Esophagus squamous epithelium (tissue), 5 donors: ENCODE measurements at places on chromosomes 1 and 21. TPM values are rescaled to one million over a fixed set of nuclear protein-coding genes. Genes with fewer than 3 reads are reported as not detected.
A peak's percentile ranks its signal among the peaks of the same experiment; 100 is the strongest.

MROH9 gene
- total RNA-seq, result not detected

NBPF1 gene
- 10.0 TPM for total RNA-seq

DNA sequence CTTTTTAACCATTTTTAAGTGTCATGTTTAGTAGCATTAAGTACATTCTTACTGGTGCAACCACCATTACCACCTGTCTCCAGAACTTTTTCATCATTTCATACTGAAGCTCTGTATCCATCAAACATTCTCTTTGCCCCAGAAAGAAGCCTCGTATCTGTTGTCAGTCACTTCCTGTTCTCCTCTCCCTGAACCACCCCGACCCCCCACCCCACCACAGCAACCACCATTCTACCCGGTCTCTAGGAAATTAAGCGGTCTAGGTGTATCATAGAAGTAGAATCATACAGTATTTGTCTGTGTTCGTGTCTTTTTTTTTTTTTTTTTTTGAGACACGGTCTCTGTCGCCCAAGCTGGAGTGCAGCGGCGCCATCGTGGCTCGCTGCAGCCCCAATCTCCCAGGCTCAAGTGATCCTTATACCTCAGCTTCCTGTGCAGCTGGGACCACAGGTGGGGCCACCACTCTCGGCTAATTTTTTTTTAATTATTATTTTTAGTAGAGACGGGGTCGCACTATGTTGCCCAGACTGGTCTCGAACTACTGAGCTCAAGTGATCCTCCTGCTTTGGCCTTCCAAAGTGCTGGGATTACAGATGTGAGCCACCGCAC lies 23.7 kb upstream of the EPHA8 start:
- H3K36me3 ChIP-seq, result no peaks in the 10 kb centered on the region
- no peaks in the 10 kb centered on the region for H3K4me1 ChIP-seq
- DNase-seq, result no peak
- H3K27ac ChIP-seq, result no peak overlapping the region

MIXL1 gene
- not detected for total RNA-seq

DYNLT5 gene
- total RNA-seq, result not detected

GRCh38 chr1:173869021-173869359 lies 810 bp downstream of the ZBTB37 start:
- peaks cover 29% of the 10 kb centered on the region for H3K4me1 ChIP-seq
- peak overlapping the region; percentile 99 for H3K27ac ChIP-seq
- no peaks in the 10 kb centered on the region for H3K27me3 ChIP-seq

PROK1 gene
- not detected for total RNA-seq

DNA sequence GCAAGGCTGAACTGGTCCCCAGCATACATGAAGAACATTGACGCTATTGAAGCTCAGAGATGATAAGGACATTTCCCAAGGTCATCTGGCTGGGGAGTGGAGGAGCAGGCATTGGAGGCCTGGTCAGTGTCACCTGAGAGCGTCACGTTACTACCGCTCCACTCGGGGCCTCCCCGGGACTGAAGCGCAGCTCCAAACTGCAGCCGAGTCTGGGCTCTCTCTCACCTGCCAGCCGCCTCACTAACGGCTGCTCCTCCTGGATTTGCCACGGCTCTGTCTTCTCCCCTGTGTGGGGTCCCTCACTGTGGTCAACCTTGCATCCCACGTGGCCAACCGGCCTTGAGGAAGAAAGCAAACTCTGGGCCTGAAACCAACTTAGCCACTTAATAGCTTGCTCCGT lies 111.3 kb downstream of the ADSS2 start:
- H3K4me3 ChIP-seq, result no peak overlapping the region
- no peaks in the 10 kb centered on the region for H3K36me3 ChIP-seq
- no peaks in the 10 kb centered on the region for H3K4me1 ChIP-seq
- no peak overlapping the region for H3K27ac ChIP-seq
- no peak for DNase-seq
- no peaks in the 10 kb centered on the region for H3K27me3 ChIP-seq

PEAR1 gene
- total RNA-seq, result 3.6 TPM

DNA sequence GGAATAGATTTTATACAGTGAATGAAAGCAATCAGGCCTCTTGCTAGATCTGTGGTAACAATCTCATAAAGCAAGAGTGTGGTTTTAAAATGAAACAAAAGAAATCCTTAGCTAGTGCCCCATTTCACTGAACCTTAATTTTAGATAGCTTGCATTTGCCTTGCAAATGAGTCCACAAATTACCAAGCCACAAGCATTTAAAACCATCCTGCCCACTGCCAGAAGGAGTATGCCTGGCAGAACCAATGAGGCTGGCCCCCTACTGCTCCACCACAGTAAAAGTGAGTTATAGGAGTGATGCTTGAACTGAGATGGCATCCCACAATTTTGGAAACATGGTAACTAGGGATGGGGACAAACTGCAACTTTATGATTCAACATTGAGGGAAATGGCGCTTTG lies 206.4 kb upstream of the LMO4 start:
- H3K36me3 ChIP-seq, result no peaks in the 10 kb centered on the region
- H3K27me3 ChIP-seq, result no peaks in the 10 kb centered on the region
- no peak overlapping the region for H3K27ac ChIP-seq
- DNase-seq, result no peak

DNA sequence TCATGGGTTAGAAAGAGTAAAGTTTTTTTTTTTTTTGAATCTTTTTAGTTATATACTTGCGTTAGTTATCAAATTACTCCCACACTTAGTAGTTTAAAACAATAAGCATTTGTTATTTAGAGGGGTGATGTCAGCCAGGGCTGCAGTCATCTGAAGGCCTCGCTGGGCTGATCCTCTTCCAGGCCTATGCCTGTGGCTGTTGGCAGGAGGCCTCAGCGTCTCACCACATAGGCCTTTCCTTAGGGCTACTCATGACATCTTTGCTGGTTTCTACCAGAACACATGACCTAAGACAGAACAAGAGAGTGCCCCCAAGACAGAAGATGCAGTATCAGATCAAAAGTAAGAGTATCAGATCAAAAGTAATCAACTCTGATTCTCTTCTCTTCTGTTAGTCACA lies 167.4 kb downstream of the HHAT start:
- no peak overlapping the region for H3K27ac ChIP-seq
- no peak overlapping the region for H3K4me3 ChIP-seq
- H3K27me3 ChIP-seq, result no peaks in the 10 kb centered on the region
- DNase-seq, result no peak
- H3K36me3 ChIP-seq, result no peaks in the 10 kb centered on the region

ATP6V1G3 gene
- total RNA-seq, result not detected

DNA sequence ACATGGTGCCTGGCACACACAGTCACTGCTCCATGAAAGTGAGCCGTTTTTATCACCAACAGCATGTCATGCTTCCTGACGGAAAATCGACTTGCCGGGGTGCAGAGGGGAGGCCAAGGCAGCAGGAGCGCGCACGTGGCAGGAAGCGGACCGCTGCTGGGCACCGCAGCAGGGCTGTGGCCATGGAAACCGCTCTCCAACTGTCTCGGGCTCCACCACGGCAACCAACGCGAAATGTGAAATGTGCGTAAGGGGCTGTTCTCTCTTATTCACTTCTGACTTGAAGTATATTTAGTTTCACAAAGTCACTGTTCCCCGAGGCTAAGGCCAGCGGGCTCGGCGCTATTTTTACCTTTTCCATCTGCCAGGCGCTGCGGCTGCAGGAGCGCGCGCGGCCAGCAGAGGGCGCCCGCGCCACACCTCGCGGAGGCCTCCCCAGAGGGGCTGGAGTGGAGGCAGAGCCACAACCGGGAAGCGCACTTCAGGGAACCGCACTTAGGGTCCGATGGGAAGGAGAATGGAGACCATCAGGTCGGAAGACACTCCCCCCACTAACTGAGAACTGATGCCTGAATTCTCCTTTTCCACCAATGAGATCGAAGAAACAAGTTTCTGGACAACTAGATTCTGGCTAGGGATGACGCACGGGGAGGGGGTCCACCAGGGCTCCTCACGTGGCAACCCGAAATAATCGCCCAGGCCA lies 19.7 kb downstream of the RCC2 start:
- no peak overlapping the region for H3K4me3 ChIP-seq
- peaks cover 27% of the 10 kb centered on the region for H3K4me1 ChIP-seq
- no peak for DNase-seq
- H3K27me3 ChIP-seq, result no peaks in the 10 kb centered on the region

GRCh38 chr1:212914789-212915188 lies 35.6 kb upstream of the VASH2 start:
- H3K4me1 ChIP-seq, result peaks cover 11% of the 10 kb centered on the region
- H3K27me3 ChIP-seq, result peaks cover 9% of the 10 kb centered on the region
- no peak overlapping the region for H3K4me3 ChIP-seq
- no peak overlapping the region for H3K27ac ChIP-seq
- no peaks in the 10 kb centered on the region for H3K36me3 ChIP-seq

TMCC2 gene
- 1.9 TPM for total RNA-seq

DNA sequence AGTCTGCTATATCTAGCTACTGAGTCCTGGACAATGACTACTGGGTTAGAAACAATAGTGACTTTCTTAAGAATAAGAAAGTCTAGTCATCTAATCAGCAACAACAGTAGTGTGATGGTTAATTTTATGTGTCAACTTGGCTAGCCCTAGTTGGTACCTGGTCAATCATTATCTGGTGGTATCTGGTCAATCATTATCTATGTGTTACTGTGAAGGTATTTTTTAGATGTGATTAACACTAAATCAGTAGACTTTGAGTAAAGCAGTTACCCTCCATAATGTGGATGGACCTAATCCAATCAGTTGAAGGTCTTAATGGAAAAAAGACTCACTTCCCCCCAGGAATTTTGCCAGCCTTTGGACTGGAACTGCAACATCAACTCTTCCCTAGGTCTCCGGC lies 312.6 kb downstream of the SIPA1L2 start:
- H3K4me3 ChIP-seq, result no peak overlapping the region
- DNase-seq, result no peak
- peak overlapping the region; percentile 74 for H3K27ac ChIP-seq
- H3K36me3 ChIP-seq, result no peaks in the 10 kb centered on the region
- peaks cover 4% of the 10 kb centered on the region for H3K4me1 ChIP-seq
- H3K27me3 ChIP-seq, result no peaks in the 10 kb centered on the region

- no peak overlapping the region for H3K4me3 ChIP-seq
- no peaks in the 10 kb centered on the region for H3K4me1 ChIP-seq
- H3K27ac ChIP-seq, result no peak overlapping the region
- no peaks in the 10 kb centered on the region for H3K36me3 ChIP-seq
Measured at GRCh38 chr21:29382030-29382654, 83.4 kb downstream of the BACH1 start.

GRCh38 chr1:182413486-182413885 lies 13.0 kb upstream of the TEDDM1 start:
- H3K27me3 ChIP-seq, result no peaks in the 10 kb centered on the region
- no peak overlapping the region for H3K4me3 ChIP-seq
- H3K4me1 ChIP-seq, result no peaks in the 10 kb centered on the region
- DNase-seq, result no peak
- no peaks in the 10 kb centered on the region for H3K36me3 ChIP-seq

DNA sequence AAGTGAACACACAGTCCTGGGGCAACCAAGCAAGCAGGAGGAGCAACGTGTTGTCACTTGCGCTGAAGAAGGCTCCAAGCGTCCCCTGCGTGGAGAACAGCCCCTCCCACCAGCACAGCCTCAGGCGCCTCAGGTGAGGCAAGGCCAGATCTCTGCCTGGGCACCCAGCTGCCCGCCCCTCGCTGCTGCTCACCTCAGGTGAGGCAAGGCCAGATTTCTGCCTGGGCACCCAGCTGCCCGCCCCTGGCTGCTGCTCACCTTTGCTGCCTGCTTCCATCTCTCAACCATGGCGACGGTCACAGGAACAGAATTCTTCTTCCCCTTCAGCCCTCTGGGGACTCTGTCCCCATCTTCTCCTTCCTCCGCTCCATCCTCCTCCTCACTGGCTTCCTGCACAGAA lies 2.4 kb downstream of the NOC2L start:
- DNase-seq, result no peak
- no peaks in the 10 kb centered on the region for H3K27me3 ChIP-seq
- peaks cover 26% of the 10 kb centered on the region for H3K4me1 ChIP-seq
- H3K36me3 ChIP-seq, result peaks cover 57% of the 10 kb centered on the region

GPA33 gene
- not detected for total RNA-seq

STUM gene
- 3.2 TPM for total RNA-seq

DNA sequence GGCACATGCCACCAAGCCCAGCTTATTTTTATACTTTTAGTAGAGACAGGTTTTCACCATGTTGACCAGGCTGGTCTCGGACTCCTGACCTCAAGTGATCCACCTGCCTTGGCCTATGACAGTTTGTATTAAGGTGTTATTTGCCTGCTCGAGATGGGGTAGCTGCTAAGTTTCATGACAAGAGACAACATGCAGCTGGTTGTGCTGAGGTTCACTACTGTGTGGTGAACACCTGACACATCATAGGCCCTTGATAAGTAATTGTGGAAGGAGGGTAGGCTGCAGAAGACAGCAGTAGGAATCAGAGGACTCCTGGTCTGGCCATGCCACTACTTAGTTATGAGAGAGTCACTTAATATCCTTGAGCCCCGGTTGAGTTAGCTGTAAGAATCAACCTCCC lies 46.2 kb downstream of the PLPP3 start:
- DNase-seq, result no peak
- H3K36me3 ChIP-seq, result peaks cover 13% of the 10 kb centered on the region
- no peak overlapping the region for H3K27ac ChIP-seq
- no peaks in the 10 kb centered on the region for H3K27me3 ChIP-seq

NPHP4 gene
- total RNA-seq, result 4.3 TPM

UTP25 gene
- total RNA-seq, result 6.8 TPM

GRCh38 chr1:169031566-169032224 lies 74.8 kb upstream of the ATP1B1 start:
- H3K27me3 ChIP-seq, result no peaks in the 10 kb centered on the region
- H3K27ac ChIP-seq, result no peak overlapping the region
- H3K36me3 ChIP-seq, result no peaks in the 10 kb centered on the region
- DNase-seq, result no peak

ARHGEF16 gene
- 24.6 TPM for total RNA-seq

- H3K27me3 ChIP-seq, result no peaks in the 10 kb centered on the region
- no peaks in the 10 kb centered on the region for H3K4me1 ChIP-seq
- H3K36me3 ChIP-seq, result no peaks in the 10 kb centered on the region
Measured at GRCh38 chr1:92367496-92367895, 68.6 kb downstream of the RPAP2 start.

CDC42SE1 gene
- 128 TPM for total RNA-seq

DNA sequence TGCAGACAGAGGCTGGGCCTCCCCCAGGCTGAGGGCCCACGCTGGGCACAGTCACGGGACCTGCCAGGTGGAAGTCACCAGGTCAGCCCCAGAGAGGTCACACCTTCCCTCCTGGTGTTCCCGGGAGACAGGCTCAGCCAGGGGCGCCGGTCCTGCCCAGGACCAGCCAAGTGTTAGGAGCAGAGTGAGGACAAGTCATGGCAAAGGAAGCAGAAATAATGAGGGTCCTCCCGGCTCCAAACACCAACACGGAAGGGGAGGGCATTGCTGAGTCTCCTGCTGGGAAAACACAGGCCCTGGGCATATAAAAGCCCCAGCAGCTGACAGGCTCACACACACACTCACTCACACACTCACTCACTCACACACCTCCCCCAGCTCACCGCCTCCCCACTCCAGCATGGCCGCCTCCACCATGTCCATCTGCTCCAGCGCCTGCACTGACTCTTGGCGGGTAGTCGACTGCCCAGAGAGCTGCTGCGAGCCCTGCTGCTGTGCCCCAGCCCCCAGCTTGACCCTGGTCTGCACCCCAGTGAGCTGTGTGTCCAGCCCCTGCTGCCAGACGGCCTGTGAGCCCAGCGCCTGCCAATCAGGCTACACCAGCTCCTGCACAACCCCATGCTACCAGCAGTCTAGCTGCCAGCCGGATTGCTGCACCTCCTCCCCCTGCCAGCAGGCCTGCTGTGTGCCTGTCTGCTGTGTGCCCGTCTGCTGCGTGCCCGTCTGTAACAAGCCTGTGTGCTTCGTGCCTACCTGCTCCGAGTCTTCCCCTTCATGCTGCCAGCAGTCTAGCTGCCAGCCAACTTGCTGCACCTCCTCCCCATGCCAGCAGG lies at the start of gene KRTAP10-10:
KRTAP10-10 (plus strand) TSS at position 339 of the 833 bp plus-strand sequence; CDS start at position 401, 62 bp downstream.
- H3K27me3 ChIP-seq, result no peaks in the 10 kb centered on the region
- H3K4me3 ChIP-seq, result no peak within 1 kb of the TSS
- H3K27ac ChIP-seq, result no peak within 1 kb of the TSS
- no peaks in the 10 kb centered on the region for H3K4me1 ChIP-seq
- no peaks in the 10 kb centered on the region for H3K36me3 ChIP-seq
- no peak for DNase-seq
